Frontal cortex (tissue), 4 donors: ENCODE measurements at places on chromosomes 16 and 17. TPM values are rescaled to one million over a fixed set of nuclear protein-coding genes. Genes with fewer than 3 reads are reported as not detected.

Gene KRT13
- not detected for total RNA-seq

Gene DYNLRB2
- total RNA-seq = not detected

Gene DUSP3
- total RNA-seq = 33.0 TPM

Gene CD79B
- under 0.01 TPM for total RNA-seq

Gene SLC7A5
- total RNA-seq = 13.9 TPM

DNA sequence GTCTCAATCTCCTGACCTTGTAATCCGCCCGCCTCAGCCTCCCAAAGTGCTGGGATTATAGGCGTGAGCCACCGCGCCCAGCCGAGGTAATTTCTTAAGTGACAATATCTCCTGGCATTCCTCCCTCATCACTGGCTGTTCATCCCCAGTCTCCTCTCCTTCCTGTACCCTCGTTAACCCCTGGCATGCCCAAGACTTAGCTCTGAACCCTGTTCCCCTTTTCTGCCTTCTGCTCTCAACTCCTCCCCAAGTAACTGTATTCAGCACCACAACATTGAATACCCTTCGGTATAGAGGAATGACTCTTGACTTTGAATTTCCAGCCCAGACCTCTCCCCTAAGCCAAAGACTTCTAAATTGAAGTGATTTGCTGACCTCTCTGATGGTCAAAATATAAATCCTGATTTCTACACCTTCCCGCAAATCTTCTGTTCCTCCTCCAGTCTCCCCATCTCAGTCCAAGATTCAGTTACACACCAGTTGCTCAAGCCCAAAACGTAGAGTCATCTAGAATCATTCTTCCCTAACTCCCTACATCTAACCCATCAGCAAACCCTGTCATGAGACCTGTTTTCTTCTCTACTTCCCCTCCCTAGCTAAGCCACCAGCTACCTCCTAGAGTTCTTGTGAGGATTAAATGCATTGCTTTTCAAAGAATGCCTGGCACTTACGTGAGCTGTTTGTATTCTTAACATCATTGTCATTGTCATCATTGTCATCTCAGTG, 14.8 kb downstream of the PMP22 start:
- no peak for DNase-seq

DNA sequence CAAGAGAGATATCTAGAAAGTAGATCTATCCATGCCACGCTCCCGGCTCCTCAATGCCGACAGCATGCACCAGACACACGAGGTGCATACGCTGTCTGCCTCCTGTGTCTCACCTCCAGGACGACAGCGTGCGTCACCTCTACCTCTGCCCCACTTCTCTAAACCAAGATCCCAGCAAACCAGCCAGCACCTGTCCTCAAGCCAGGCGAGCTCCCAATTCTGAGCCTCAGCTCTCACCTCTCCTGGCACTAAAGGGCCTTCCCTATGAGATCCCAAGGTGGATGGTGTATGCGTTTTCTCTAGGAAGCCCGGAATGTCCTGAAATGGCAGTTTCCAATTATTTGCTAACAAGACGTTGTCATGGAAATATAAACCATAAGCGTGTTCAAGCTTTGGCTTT, 36.2 kb upstream of the RCVRN start:
- DNase-seq = no peak

DNA sequence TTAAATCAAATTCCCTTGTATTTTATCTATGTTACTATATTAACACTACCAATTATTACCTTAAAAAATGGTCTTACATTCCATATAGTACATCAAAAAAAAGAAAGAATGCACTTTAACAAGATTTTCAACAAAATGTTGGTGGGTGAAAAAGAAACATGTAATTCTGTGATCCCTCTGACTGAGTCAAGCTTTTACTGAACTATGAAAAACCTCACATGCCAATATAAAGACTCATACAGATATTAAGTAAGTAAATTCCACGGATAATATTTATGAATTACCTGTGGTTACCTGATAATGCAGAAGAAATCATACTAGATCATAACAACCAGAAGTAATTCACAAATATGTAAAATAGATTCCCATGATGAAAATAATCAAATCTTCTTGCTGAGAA, 12.4 kb downstream of the COIL start:
- no peak for DNase-seq

DNA sequence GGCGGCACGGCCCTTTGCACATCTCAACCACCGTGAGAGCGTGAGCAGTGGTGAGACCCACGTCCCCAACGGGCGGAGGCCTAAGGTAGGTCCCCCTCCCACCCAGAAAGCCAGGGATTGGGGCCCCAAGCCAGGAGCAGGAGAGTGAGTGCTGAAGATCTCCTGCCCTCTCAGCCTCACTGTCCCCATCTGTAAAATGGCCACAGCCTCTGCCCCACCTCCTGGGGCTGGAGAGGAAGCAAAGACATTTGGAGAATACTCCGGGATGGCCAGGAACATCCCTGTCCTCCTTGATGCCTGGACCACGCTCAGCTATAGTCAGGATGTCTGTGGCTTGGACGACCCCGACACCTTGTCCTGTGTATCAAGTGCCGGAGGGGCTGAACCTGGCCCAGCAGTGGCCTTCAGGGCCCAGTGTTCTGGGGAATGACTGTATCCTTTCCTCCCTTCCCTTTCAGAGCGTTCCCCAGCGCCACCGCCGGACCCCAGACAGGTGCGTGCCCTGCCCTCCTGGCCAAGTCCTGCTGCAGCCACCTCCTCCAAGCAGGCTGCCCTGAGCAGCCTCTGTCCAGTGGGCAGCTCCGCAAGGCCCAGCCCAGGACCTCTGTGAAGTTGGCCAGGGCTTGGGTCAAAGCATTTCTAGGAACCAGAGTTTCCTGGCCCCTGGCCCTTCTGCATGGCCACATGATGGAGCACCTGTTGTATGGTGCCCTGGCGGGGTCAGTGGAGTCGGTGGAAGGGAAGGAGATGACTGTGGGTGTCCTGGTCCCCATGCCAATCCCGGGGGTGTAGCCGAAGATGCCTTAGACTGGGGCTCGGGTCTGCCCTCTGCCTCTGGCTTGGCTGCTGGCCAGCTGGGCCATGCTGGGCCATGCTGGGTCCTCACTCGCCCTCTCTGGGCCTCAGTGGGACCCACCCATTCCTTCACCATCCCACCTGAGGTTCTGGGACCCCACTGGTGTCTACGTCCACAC, 38.4 kb downstream of the ADCY7 start:
- DNase-seq = no peak

- DNase-seq = no peak
Observed at GRCh38 chr16:86371083-86371803, 139.1 kb upstream of the FOXF1 start.

DNA sequence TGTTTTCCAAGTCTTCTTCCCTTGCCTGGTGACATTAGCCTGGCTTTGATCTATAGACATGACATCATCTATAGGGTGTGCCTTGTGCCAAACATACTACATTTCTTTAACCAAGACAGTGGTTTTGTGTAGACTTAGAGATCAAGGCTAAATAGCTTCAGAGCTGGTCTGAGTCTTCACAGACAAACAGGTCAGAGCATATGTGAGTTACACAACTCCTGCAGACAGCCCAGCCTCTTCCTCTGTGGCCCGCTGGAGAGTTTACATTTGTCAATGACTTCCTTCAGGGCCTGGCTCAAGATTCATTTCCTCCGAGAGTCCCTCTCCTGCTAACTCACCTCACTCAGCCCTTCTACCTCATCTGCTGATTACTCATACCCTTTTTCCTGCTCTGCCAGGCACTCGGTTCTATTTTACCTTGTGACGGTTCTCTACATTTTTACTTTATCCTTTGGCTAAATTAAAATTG, 73.1 kb upstream of the TANC2 start:
- no peak for DNase-seq

DNA sequence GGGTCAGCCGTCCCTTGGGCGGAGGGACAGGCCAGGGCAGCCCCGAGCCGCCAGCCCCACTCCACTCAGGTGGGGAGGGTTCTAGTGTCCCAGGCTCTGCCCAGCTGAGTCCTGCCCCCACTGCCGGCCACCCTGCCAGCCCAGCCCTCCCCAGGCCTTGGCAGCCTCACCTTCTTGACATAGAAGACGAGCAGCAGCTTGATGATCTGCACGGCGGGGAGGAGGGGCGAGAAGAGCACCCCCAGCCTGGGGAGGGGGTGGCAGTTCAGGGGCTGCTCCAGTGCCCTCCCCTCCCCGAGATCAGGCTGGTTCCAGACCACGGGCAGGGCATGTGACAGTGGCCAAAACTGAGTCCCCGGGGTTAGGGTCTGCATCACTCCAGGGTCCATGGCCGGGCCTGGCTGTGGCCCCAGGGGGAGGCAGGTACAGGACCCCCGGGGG, 9.7 kb downstream of the TMC6 start:
- no peak for DNase-seq
